ENCODE measurements at places on chromosomes 3 and 15.

DNA sequence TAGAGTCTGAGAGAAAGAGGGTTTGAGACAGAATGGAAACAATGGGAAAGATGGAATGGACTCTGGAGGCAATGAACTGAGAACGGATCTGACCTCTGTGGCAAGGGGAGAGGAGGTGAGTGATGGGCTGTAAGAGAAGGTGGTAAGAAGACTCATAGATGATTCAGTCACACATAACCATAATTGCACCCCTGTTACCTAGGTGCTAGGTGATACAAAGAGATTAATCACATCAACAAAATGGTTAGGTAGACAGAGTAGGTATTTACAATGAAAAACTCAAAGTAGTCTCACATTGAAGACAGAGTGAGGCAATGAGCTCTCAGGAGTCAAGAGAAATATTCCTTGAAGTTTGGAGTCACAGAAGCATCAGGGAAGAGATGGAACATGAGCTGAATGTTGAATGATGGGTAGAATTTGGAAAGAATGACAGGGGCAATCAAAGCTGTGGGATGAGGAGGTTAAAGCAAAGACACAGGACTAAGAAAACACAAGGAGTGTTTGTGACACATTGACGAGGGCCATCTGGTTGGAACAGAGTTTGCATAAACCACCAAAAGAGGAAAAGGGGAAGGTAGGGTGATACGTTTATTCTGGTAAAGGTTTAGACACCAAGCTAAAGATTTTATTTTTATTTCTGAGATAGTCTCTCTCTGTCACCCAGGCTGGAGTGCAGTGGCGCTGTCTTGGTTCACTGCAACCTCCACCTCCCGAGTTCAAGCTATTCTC lies 32.7 kb downstream of the MME start:
- DNase-seq: no peak

DNA sequence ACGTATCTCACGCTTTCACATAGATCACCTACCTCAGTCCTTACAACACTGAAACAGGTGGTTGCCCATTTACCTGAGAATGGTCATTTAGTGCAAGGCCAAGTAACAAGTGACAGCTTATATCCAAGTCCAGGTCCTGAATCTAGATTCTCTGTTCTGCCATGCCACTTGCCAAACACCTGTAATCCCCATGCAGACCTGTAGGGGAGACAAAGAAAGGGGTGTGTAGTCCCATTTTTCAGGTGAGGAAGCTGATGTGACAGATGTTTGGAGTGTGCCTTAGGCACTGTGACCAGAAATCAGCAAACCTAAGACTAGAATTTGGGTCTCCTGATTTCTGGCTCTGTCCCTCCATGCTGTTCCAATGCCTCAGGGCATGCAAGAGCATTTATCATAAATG lies 12.7 kb downstream of the ZNF35 start:
- no peak for DNase-seq

- DNase-seq: no peak
These were observed 483.9 kb downstream of the RBMS3 start for GRCh38 chr3:29764603-29765254.

DNA sequence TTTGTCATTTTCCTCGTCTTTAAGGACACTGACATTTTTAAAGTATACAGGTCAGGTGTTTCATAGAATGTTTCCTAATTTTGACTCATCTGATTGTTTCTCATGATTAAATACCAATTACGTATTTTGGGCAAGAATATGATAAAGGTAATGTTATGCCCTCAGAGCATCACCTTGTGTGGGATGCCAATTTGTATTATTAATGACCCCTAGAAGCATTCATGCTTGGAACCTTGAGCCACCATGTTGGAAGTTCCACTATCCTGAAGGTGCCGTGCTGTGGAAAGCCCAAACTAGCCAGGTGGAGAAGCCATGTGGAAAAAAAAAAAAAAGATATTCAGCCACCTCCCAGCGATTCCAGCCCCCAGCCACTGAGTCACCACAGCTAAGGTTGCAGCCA lies 19.1 kb upstream of the B4GALT4 start:
- no peak for DNase-seq

DNA sequence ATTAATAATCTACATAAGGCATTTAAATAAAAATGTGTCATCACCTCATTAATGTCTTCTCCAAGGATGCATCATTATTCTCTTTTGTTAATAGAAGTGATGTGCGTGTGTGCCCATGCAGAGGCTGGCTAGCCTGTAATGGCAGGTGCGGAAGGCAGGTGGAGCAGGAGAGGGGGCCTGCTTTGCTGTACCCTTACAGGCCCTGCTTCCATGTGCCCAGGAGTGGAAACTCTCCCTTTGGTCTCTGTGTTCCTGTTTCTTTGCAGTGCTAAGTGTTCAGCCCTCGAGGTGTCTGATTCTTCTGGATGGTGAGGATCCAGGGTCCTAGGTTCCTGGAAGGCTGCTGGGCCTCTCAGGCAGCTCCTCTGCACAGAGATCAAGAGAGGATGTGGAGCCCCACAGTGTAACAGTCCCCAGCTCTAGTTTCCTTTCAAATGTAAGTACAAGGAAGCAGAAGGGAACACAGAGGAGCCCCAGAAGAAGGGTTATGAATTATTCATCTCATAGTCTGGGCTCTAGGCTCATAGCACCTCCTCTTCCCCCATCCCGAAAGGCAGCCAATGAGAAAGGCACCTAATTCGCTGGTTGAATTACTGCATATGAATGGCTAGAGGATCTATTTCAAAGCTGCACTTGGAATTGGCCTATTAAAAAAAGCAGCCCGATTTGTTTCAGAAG lies 39.2 kb upstream of the AGBL1 start:
- no peak for DNase-seq

GRCh38 chr15:72890043-72890442 lies 106.5 kb upstream of the ADPGK start:
- DNase-seq: no peak

- DNase-seq: no peak
These were observed 355.3 kb upstream of the NR2F2 start for GRCh38 chr15:95975212-95975611.

DNA sequence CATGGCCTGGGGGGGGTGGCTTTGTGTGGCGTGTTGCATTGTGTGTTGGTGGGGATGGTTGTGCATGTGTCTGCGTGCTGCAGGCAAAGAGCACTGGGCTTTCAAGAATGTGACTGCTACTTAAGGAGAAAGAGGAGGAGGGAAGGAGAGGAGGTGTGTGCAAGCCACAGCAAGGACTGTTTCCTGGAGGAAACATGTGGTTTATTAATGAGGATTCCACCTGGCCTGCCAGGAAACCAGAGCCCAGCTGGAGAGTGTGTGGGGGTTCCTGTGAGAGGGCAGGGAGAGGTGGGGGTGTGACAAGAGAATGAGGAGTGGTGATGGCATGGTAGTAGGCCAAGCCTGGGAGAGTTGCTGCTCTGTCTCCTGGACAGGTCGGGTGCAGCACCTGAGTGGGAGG lies 258.1 kb upstream of the ROPN1 start:
- no peak for DNase-seq

DNA sequence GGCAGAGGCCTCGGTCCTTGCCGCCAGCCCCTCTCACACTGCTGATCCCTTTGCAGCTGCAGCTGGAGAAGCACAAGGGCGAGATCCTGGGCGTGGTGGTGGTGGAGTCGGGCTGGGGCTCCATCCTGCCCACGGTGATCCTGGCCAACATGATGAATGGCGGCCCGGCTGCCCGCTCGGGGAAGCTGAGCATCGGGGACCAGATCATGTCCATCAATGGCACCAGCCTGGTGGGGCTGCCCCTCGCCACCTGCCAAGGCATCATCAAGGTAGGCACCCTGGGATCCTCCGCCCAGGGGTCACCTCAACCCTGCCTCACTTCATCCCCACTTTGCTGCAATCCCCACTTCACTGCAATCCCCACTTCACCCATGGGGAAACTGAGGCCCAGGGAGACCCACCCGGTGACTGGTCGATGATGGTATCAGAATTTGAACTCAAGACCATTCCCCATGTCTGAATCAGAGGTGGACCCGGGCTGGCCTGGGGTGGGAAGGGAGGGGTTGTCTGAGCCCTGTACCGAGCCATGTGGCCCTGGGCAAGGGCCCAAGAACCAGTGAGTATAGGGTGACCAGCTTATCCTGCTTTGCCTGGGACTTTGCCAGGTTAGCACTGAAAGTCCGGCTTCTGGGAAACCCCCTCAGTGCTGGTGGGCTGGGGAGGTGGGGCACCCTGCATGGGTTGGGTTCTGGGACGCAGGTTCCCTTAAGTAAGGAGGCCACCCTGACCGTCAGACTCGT lies 162.9 kb downstream of the NSMCE3 start:
- no peak for DNase-seq

- DNase-seq: no peak
These were observed 94.7 kb downstream of the IL5RA start for GRCh38 chr3:3015185-3016089.

GRCh38 chr3:171218069-171218468 lies 191.5 kb upstream of the SLC2A2 start:
- no peak for DNase-seq

GRCh38 chr15:44157679-44158078 lies 37.4 kb downstream of the FRMD5 start:
- DNase-seq: no peak

DNA sequence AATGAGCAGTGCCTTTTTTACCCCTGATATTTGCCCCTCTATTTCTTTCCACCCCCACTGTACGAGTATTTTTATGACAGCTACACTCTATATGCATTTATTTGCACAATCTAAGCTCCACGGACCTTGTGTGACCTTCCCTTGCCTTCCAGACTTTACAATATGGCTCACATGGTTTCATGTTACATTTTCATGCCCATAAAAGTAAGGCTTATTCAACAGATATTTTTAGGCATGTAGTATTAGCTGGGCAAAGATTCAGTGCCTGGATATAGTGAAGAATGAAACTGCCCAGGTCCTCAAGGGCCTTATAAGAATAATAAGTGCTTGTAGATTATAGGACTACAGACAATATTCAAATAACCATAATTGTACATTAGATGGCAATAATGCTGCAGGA lies 481.9 kb upstream of the CNTN4 start:
- DNase-seq: no peak

- DNase-seq: peak; percentile 76
These were observed 107.8 kb downstream of the MBNL1 start for GRCh38 chr3:152376351-152377183.

DNA sequence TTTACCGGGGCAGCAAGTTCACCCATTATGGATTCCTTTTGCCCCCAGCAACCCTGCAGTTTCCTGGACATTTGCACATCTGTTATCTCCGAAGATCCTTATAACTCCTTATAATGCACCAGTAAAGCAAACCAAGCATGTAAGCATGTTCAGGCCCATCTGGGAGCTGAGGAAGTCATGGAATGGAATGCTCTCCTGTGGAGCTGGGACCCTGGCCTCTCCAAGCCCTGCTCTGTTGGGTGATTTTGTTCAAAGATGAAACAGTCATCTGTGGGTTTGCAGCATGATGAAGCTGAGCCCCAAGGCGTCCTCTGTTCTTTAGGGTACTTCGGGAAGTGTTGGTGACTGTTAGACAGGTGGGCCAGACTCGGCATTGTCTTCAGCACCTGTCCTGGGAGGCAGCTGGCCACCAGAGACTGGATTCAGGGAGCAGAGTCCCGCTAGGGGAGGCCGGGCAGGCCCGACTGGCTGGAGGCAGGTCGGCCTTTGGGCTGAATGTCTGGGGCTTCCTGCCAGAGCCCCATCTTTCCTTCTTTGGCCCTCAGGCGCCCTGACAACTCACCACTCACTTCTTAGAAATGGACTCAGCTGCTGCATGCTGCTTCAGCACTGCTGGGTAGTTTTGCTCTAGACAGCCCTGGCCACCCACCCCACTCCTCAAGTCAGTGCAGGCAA lies 3.9 kb downstream of the DNAH1 start:
- no peak for DNase-seq

DNA sequence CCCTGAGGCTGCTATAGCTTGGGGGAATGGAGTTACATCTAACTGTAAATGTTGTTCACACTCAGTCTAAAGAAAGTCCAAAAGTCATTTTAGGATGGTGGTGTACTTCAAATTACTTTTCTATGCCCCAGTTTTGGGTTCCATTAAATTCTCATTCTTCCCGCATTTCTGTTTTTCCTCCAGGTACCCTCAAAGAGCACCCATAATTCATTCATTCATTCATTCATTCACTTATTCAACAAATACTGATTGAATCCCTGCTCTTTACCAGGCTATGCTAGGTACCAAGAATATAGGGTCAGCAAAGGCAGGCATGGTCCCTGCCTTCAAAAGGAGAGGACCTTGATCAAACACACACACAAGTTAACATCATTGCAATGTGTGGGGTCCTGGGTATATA lies 76.1 kb downstream of the CCNL1 start:
- no peak for DNase-seq

DNA sequence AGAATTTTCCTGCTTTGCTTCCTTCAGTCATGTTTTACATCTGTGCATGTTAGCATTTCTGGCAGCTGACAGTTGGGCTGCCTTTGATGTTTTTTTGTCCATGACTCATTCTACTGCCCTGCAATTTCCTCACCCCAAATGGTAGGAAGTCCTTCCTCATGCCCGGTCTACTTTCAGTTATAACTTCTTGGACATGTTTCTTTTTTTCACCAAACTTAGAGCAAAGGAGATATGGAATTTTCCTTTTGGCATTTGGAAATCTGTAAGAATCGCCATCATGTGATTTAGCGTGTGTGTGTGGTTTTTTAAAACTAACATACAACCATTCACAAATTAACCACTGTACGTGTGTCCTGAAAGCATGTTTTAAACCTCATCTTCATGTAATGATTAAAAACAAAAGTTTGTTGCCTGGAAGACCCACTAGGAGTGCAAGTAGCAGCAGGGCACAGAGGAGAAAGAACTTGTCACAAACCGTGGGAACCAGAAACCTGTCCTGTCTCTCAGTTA lies 430.7 kb upstream of the CFAP20DC start:
- no peak for DNase-seq

GRCh38 chr3:3827111-3827510 lies 27.9 kb downstream of the LRRN1 start:
- no peak for DNase-seq

DNA sequence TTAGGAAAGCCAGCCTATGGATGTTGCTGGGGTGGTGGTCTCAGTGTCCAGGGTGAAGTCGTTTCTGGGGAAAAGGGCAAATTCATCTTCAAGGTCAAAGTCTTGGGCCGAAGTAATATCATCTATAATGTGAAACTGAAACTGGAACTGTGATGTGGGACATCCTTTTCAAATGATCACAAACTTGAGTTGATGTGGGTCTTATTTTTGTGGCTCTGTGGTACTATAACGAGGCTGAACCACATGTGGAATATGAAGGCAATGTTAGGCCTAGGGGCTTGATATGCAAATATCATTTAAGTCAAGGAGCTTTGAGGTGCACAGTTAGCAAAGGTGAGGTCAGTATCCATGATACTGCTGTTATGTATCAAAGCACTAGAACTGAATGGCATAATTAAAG lies 1.5 kb upstream of the CD200R1L start:
- DNase-seq: no peak

GRCh38 chr3:152121270-152121636 lies 147.5 kb upstream of the MBNL1 start:
- DNase-seq: no peak

GRCh38 chr3:140995881-140996280 lies 54.2 kb downstream of the SLC25A36 start:
- DNase-seq: no peak

GRCh38 chr3:169952045-169952444 lies 14.6 kb upstream of the SEC62 start:
- DNase-seq: no peak

- no peak for DNase-seq
These were observed 32.0 kb upstream of the ITGA11 start for GRCh38 chr15:68463996-68464395.

- no peak for DNase-seq
These were observed 126.2 kb upstream of the PTX3 start for GRCh38 chr3:157310329-157311052.
